ENCODE measurements at places on chromosomes 12 and 14.

DNA sequence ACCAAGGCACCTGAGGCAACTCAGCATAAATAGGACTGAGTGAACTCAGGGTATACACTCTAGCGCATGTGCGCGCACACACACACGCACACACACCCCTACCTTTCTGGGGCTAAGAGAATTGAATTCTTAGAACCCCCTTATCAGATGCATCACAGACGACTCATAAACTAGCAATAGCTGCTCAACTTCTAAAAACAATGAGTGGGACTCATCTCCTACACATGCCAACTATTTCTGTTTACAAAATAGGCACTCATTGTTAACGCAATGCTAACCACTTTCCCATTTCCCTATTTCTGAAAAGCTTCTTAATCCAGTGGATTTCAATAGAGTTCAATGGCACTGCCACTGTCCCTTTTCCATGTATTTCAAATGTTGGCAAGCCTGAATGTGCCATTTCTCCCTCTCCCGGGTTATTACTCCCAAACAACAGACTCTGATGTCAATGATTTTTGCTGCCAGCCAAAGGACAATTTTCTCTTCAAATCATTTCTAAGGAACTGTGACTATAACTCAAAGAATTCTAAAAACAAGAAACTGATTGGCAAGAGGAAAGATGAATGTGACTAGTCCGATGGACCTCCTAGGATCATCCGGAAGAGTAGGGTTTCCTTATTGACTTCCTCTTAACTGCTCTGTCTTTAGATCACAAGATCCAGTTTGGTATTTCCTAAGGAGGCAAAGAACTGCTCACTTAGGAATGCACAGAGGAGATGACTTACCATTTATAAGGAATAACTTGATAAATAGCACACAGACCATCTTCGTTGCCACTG, 48.8 kb downstream of the SLC38A1 start:
- no peak for DNase-seq

- DNase-seq, result no peak
Observed at GRCh38 chr12:76449016-76449415, 100.8 kb upstream of the BBS10 start.

DNA sequence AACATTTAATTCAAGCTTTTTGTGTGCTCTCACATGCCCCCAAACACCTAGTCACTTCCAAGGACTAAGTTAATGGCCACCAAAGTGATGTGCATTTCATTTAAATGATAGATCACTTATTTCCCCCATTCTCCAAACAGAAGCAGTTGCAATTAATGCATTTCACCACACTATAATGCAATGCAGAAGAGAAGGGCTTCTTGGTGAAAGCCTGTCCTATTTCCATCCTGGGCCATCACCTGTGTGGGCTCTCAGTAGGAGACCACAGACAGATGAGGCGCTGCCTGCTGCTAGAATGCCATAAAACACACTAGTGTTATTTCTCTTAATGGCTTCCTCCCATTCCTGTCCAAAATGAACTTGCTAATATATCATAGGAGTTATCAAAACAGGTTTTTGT, 151.2 kb downstream of the GPR65 start:
- no peak for DNase-seq

GRCh38 chr12:118356809-118357256, 15.9 kb downstream of the TAOK3 start:
- DNase-seq, result no peak

DNA sequence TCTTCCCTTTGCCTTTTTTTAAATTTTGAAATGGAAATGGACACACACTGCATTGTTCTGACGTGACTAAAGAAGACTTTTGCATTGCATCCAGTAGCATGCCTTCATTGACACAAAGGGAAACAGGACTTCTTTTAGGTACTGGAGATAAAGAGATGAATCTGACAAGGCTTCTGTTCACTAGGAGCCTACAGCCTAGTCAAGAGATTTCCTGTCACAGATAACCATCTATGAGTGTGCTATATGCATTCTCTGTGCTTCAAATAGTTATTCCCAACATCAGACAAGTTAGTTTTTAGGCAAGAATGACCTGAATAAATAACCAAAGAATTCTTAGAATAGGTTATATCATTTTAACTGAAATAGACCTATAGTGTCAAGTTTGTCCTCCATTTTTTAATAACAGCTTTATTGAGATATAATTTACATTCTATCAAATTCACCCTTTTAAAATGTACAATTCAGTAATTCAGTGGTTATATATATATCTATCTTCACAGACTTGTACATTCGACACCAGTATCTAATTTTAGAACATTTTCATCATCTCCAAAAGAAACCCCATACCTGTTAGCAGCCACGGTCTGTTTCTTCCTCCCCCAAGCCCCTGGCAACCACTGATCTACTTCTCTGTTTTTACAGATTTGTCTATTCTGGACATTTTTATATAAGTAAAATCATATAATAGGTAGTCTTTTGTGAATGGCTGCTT, 122.7 kb downstream of the TTLL5 start:
- DNase-seq, result no peak
